ENCODE measurements at places on chromosomes 12 and 14. TPM values are rescaled to one million over a fixed set of nuclear protein-coding genes. Genes with fewer than 3 reads are reported as not detected.
A peak's percentile ranks its signal among the peaks of the same experiment; 100 is the strongest.

- H3K4me1 ChIP-seq: peaks cover 41% of the 10 kb centered on the region
- no peaks in the 10 kb centered on the region for H3K36me3 ChIP-seq
- peaks cover 47% of the 10 kb centered on the region for H3K27me3 ChIP-seq
- no peak overlapping the region for H3K27ac ChIP-seq
- peak; percentile 85 for DNase-seq
- H3K4me3 ChIP-seq: no peak overlapping the region
Measured at GRCh38 chr12:113462117-113462774, 9.4 kb downstream of the LHX5 start.

DNA sequence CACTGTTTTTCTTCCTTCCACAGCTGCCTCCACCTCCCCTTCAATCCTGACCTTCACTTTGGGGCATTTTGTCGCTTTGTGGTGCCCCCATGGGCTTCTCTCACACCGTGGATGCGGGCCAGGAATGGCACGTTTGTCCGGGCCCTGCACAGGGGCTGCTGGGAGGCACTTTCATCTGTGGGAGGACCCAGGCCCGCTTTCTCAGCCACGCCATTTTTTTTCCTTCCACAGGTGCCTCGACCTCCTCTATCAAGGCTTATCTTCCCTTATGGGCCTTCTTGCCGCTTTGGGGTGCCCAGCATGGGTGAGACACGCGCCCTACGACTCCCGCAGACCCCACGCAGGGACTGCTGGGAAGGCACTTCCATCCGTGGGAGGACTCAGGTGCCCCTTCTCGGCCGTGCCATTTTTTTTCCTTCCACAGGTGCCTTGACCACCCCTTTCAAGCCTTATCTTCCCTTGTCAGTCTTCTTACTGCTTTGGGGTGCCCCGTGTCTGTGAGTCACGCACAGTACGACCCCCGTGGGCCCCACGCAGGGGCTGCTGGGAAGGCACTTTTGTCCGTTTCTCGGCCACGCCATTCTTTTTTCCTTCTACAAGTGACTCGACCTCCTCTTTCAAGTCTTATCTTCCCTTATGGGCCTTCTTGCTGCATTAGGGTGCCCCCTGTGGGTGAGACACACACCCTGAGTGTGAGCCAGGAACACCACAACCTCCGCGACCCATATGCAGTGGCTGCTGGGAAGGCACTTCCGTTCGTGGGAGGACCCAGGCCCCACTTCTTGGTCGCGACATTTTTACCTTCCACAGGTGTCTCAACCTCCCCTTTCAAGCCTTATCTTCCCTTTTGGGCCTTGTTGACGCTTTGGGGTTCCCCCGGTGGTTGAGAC, 270.7 kb downstream of the ALG10 start:
- no peak overlapping the region for H3K4me3 ChIP-seq
- no peaks in the 10 kb centered on the region for H3K4me1 ChIP-seq
- H3K27ac ChIP-seq: no peak overlapping the region
- DNase-seq: peak; percentile 25
- H3K36me3 ChIP-seq: no peaks in the 10 kb centered on the region

GRCh38 chr12:73390261-73390660, 1118.1 kb downstream of the TRHDE start:
- no peaks in the 10 kb centered on the region for H3K36me3 ChIP-seq
- no peak for DNase-seq
- no peak overlapping the region for H3K27ac ChIP-seq

GRCh38 chr12:51994959-51995358, 11.8 kb upstream of the TAMALIN start:
- no peak overlapping the region for H3K4me3 ChIP-seq
- H3K4me1 ChIP-seq: no peaks in the 10 kb centered on the region
- H3K27ac ChIP-seq: no peak overlapping the region
- no peak for DNase-seq
- H3K27me3 ChIP-seq: no peaks in the 10 kb centered on the region
- H3K36me3 ChIP-seq: peaks cover 53% of the 10 kb centered on the region

DNA sequence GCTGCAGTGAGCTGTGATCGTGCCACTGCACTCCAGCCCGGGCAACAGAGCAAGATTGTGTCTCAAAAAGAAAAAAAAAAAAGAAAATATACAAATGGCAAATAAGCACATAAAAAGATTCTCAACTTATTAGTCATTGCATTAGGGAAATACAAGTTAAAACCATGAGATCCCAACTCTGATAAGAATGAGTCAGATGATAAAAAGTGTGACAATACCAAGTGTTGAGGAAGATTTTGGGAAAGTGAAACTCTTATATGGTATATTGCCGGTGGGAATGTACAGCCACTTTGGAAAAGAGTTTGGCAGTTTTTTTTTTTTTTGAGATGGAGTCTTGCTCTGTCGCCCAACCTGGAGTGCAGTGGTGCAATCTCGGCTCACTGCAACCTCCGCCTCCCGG, 7.6 kb upstream of the PRPF40B start:
- H3K4me3 ChIP-seq: no peak overlapping the region
- no peak overlapping the region for H3K27ac ChIP-seq
- no peak for DNase-seq
- H3K4me1 ChIP-seq: no peaks in the 10 kb centered on the region
- no peaks in the 10 kb centered on the region for H3K36me3 ChIP-seq

GRCh38 chr14:104211215-104211614, 72.8 kb downstream of the KIF26A start:
- H3K4me3 ChIP-seq: no peak overlapping the region
- no peaks in the 10 kb centered on the region for H3K27me3 ChIP-seq
- H3K4me1 ChIP-seq: no peaks in the 10 kb centered on the region
- H3K27ac ChIP-seq: no peak overlapping the region
- no peaks in the 10 kb centered on the region for H3K36me3 ChIP-seq

DNA sequence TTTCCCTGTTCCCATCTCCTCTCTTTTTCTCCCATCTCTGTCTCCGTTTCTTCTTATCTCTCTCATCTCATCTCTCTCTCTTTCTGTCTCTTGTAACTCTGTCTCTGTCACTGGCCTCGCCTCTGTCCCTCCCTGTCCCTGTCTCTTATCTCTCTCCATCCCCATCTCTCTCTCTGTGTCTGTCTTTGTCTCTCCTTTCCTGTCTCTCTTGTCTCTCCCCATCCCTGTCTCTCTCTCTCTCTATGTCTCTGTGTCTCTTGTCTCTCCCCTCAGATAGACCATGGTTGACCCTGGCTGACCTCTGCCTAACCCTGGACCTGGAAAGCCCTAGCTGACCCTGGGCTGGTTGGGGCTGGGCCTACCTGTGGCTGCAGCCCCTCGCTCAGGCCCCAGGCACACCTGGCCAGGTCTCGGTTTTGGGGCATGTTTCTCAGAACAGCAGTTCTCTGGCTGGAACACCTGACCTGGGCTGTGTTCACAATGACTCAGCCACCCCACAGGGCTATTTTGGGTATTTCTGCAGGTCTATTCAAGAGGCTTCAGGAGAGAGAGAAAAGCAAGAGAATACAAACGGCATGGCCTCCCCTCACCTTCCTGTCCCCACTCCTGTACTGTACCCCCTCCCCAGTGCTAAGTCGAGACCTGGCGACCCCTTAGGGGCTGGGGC, 174.4 kb downstream of the TMEM121 start:
- H3K4me3 ChIP-seq: no peak overlapping the region
- H3K27ac ChIP-seq: no peak overlapping the region
- no peaks in the 10 kb centered on the region for H3K27me3 ChIP-seq
- no peaks in the 10 kb centered on the region for H3K4me1 ChIP-seq
- no peak for DNase-seq

The GPR65 gene
- total RNA-seq: 1.1 TPM

The TBX5 gene
- not detected for total RNA-seq

The VWF gene
- total RNA-seq: 98.2 TPM

Data from Peyer's patch (tissue), 4 donors.